Tibial nerve (tissue), 4 donors: ENCODE measurements at places on chromosomes 6 and 20.

DNA sequence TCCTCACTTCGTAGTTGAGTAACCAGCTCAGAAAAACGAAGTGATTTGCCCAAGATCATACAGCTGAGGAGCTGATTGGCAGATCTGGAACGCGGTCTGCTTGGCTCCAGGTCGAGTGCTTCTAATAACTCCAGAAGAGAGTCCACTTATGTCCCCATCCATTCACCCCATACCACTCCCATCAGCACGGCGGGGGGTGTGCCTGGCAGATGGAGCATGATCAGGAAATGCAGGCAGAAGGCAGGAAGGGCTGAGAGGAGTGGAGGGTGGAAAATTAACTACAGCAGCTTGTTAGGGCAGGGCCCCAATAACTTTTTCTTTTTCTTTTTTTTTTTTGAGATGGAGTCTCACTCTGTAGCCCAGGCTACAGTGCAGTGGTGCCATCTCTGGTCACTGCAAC is 15.0 kb downstream of the FITM2 start:
- no peak for DNase-seq
- no peaks in the 10 kb centered on the region for H3K4me1 ChIP-seq
- H3K36me3 ChIP-seq: no peaks in the 10 kb centered on the region
- H3K27me3 ChIP-seq: no peaks in the 10 kb centered on the region
- H3K4me3 ChIP-seq: no peak overlapping the region
- H3K27ac ChIP-seq: no peak overlapping the region

DNA sequence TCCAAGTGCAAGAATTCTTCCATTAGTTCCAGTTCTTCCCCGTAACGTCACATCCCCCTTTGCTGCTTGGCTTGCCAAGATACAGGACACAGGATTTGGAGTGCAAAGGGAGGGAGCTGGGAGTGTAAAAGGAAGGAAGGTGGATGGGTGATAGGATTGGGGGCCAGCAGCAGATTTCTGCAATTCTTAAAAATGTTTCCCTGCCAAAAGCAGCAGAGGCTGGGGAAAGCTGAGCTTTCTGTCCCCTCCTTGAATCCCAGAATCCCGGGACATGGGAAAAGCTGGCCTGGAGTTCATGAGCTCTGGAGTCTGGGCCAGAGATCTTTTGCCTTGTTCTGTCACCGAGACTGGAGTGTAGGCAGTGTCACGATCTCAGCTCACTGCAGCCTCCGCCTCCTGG is 60.0 kb upstream of the EPB41L1 start:
- H3K27ac ChIP-seq: peak overlapping the region; percentile 77
- H3K36me3 ChIP-seq: no peaks in the 10 kb centered on the region
- H3K27me3 ChIP-seq: no peaks in the 10 kb centered on the region
- no peaks in the 10 kb centered on the region for H3K4me1 ChIP-seq

DNA sequence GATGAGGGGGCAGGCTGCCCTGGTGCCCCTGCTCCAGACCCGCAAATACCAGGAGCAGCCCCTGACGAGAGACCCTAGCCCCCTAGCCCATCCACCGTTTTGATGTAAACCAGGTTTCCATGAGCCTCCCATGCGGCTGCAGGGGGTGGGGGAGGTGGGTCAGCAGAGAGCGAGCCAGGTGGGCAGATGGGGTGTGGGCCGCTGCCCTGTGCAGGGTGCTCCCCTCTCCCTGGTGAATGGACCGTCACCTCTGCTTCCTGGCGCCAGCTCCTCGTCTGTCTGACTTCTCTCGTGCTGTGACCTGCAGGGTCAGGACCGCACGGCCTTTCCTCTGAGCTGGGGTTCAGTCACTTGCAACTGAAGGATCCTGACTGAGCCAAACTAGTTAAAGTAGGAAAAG is 15.7 kb upstream of the BHLHE23 start:
- no peaks in the 10 kb centered on the region for H3K36me3 ChIP-seq
- no peak for DNase-seq
- H3K27me3 ChIP-seq: peaks cover 79% of the 10 kb centered on the region
- peaks cover 9% of the 10 kb centered on the region for H3K4me1 ChIP-seq

DNA sequence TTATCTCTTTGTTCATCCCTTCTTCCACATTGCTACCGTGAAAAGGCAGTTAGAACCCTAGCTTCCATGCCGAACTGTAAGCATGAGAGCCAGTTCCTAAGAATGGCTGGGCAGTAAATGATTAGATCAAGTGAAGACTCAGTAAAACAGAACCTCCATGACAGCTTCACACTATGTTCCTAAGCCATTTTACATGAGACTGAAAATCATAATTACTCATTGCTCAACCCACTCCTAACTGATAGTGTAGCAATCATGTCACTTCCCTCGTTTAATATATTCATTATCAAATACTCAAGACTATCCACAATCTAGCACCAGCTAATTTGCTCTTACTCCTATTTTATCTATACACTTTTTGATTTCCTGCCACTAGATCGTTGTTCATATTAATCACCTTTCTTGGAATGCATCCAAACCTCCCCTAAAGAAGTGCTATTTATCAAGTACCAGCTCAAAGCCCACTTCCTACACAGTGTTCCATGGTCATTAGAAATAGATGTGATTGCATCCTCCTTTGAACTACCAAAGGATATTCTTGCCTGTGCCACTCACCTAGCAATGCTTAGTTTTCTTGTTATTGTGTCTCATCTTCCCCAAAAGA is 6.0 kb downstream of the TMEM30A start:
- no peak for DNase-seq
- H3K36me3 ChIP-seq: no peaks in the 10 kb centered on the region
- H3K4me1 ChIP-seq: peaks cover 53% of the 10 kb centered on the region
- H3K27ac ChIP-seq: no peak overlapping the region

DNA sequence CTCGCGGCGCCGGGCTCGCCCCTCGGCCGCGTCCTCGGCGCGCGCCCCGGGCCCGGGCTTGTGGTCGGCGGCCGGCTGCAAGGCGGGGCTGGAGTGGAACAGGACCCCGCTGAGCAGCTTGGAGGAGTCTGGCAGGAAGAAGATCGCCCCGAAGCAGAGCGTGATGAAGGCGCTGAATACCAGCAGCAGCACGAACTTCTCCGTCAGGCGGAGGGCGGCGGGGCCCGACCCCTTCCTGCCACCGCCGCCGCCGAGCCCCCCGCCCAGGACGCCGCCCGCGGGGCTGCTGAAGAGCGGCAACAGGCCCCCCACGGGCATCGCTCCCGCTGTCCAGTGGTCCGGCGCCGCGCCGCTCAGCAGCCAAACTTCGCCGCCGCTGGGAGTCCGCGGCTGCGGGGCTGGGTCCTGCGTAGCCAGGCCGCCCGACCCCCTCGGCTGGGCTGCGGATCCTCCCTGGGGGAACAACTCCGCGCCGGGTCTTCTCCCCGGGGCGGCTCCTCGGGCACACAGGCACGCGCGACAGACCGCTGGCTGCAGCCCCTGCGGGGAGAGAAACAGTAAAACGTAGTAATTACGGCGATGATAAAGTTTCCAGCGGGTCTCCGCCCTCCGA is 707 bp downstream of the MAN1A1 start:
- DNase-seq: no peak
- H3K27ac ChIP-seq: peak overlapping the region; percentile 98
- H3K4me1 ChIP-seq: peaks cover 4% of the 10 kb centered on the region
- H3K27me3 ChIP-seq: no peaks in the 10 kb centered on the region
- H3K4me3 ChIP-seq: peak overlapping the region; percentile 99
- no peaks in the 10 kb centered on the region for H3K36me3 ChIP-seq

GRCh38 chr6:144835322-144835973 is 550.3 kb downstream of the UTRN start:
- no peak overlapping the region for H3K4me3 ChIP-seq
- H3K27me3 ChIP-seq: no peaks in the 10 kb centered on the region
- no peaks in the 10 kb centered on the region for H3K4me1 ChIP-seq
- no peak overlapping the region for H3K27ac ChIP-seq
- no peak for DNase-seq
- H3K36me3 ChIP-seq: no peaks in the 10 kb centered on the region

DNA sequence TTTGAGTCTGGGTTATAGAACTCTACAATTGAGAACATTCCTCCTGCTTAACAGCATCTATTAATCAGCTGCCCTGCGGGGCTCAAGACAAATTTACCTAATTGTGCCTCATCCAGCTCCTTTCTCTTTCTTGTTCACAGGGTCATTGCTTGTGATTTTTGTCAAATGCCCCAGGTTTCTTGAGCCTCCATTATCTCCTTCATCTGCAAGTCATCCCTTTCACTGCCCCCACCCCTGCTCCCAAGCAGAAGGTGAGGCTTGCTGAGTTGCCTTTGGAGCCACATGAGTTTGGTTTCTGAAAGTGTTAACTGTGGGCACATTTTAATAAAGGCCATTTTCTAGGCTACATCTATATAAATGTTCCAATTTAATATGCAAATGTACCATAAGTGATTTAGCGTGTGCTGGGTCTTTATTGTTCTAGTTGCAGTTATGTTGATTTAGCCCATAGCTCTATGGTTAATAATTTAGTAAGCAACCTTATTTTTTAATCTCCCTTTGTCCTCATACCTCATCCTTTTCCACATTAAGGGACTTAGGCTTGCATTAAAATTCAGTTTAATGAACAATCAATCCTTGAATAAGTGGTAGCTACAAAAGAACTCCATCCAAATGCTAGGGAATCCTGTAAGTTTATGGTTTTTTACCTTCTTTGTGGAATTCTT is 56.1 kb downstream of the VSTM2L start:
- peaks cover 8% of the 10 kb centered on the region for H3K27me3 ChIP-seq
- no peaks in the 10 kb centered on the region for H3K36me3 ChIP-seq
- no peak overlapping the region for H3K4me3 ChIP-seq
- DNase-seq: no peak

DNA sequence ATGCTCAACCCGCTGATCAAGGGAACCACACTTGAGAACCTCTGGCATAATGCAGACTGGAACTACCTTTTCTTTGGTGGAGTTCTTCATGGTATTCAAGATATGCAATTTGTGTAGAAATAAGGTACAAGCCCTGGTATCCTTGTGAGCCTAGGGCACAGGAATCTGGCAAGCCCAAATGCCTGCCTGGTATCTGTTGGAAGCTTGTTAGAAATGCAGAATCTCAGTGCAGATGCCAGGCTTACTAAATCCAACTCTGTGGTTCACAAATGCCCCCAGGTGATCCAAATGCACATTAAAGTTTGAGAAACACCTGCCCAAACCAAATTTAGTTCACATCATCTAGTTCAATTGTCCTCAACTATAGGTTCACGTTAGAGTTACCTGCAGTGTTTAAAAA is 159.8 kb upstream of the LAMP5 start:
- no peaks in the 10 kb centered on the region for H3K27me3 ChIP-seq
- H3K4me1 ChIP-seq: no peaks in the 10 kb centered on the region
- no peaks in the 10 kb centered on the region for H3K36me3 ChIP-seq
- no peak for DNase-seq
- no peak overlapping the region for H3K4me3 ChIP-seq

DNA sequence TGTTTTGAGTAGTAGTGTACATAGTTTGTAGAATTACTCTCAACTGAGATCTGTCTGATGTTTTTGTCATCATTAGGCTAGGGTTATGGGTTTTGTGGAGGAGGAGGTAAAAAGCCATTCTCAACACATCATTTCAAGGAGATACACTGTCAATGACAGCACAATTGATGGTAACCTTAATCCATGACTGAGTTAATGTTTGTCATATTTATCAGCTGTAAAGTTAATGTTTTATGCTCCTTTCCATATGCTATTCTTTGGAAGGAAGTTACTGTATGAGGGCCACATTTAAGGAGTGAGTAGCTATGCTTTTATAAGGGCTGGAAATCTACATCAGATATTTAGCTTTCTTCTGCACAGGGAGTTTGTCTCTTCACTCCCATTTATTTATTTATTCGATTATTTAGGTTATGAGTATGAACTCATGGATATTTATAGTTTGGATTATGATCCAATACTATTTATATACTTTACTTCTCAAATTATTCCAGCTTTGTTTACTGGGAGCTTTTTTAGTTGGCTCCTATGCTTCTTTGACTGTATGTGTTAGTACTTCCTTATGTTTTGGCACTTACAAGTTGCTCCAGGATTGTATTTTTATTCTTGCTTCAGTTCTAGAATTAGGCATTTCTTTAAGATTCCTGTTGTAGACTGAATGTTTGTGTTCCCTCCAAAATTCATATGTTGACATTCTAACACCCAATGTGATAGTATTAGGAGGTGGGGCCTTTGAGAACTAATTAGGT is 156.6 kb upstream of the HCRTR2 start:
- DNase-seq: no peak
- H3K4me1 ChIP-seq: no peaks in the 10 kb centered on the region
- H3K4me3 ChIP-seq: no peak overlapping the region
- no peaks in the 10 kb centered on the region for H3K27me3 ChIP-seq
- no peaks in the 10 kb centered on the region for H3K36me3 ChIP-seq
- H3K27ac ChIP-seq: no peak overlapping the region

DNA sequence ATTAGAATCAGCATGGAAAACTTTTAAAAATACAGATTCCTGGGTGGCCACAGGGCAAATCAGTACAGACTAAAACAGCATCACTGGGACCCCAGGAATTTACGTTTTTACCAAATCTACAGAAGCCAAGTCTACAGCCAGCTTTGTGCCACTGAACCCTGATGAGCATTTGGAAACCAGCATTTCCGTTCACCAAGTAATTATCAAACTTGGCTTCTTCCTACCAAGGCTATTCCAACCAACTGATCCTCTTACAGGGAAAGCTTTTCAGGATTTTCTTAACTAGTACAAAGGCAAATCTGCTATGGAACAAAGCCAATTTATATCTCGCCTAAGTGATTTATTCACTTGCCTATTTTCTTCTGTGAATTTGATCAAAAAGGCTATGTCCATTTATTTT is 47.0 kb downstream of the PLAGL1 start:
- H3K4me3 ChIP-seq: no peak overlapping the region
- H3K36me3 ChIP-seq: no peaks in the 10 kb centered on the region
- H3K27ac ChIP-seq: no peak overlapping the region
- H3K4me1 ChIP-seq: no peaks in the 10 kb centered on the region
- H3K27me3 ChIP-seq: no peaks in the 10 kb centered on the region

DNA sequence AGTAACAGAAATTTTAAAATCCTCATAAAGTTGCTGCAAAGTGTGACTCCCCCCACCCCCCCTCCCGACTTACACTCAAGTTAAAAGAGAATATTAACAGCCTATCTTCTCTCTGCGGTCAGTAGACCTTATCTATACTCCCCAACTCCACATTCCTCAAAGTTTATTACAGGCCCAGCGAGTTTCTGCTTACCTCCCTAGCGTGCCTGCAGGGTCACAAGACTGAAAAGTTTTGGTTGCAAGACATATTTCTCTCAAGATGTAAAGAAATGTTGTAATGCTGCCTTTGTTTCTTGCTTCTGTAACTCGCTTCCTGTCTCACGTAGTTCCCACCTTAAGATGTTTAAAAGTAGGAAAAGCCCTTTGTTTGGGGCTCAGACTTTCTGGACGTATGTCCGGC is 699.6 kb downstream of the PHF3 start:
- H3K36me3 ChIP-seq: no peaks in the 10 kb centered on the region
- no peak overlapping the region for H3K4me3 ChIP-seq
- no peaks in the 10 kb centered on the region for H3K27me3 ChIP-seq
- no peak overlapping the region for H3K27ac ChIP-seq
- no peak for DNase-seq
- H3K4me1 ChIP-seq: no peaks in the 10 kb centered on the region
